ENCODE measurements at places on chromosomes 11 and 22. TPM values are rescaled to one million over a fixed set of nuclear protein-coding genes. Genes with fewer than 3 reads are reported as not detected.

P2RY2 gene
- total RNA-seq, result not detected

THY1 gene
- total RNA-seq, result 0.40 TPM

- no peaks in the 10 kb centered on the region for H3K4me1 ChIP-seq
- DNase-seq, result no peak
- H3K4me3 ChIP-seq, result no peak overlapping the region
- no peaks in the 10 kb centered on the region for H3K36me3 ChIP-seq
These were observed 741.7 kb downstream of the NELL1 start for GRCh38 chr11:21411104-21411503.

DNA sequence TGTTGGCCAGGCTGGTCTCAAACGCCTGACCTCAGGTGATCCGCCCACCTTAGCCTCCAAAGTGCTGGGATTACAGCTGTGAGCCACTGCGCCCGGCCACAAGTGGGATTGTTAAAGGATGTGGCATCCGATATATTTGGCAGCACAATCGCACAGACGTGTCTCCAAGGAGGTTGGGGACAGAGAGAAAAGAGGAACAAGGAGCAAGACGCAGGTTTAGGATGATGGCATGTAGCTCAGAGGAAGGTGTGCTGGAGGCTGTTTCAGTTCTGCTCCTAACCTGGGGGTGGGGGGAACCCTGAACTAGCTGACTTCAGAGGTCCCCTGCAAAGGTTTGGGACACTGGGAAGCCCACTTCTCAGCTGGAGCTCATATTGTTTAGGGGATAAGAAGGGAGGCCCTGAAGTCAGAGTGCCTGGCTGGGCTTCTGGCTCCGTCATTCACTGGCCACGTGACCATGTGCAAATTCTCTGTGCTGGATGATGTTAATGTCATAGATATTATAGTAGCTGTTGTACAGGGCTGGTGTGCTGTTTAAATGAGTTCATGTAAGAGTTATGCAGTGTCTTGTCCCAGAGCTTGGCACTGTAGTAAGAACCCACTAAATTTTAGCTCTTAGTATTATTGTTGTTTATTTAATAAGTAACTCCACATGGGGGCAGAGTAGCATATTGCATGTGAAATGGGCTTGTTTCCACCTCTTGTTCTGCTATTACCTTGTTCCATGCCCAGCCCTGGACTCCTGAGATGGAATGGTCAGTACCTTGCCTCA is 129.7 kb downstream of the ST3GAL4 start:
- H3K27me3 ChIP-seq, result peaks cover 3% of the 10 kb centered on the region
- H3K4me3 ChIP-seq, result no peak overlapping the region
- DNase-seq, result no peak
- no peak overlapping the region for H3K27ac ChIP-seq
- peaks cover 6% of the 10 kb centered on the region for H3K4me1 ChIP-seq

DNA sequence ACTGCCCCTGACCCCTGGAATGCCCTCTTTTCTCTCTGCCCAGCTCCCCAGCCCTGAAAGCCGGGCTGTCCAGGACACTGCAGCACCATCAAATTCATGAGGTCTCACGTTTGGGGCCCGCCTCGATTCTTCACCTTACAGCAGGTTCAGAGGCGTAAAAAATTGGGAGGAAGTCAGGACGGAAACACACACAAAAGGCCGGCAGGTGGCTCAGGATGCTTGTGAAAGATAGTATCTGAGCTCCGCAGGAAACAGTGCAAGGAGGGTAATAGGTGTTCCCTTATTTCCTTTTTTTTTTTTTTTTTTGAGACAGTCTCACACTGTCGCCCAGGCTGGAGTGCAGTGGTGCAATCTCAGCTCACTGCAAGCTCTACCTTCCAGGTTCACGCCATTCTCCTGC is 4.1 kb downstream of the RFPL2 start:
- DNase-seq, result peak; percentile 33
- H3K27me3 ChIP-seq, result peaks cover 23% of the 10 kb centered on the region
- peaks cover 15% of the 10 kb centered on the region for H3K4me1 ChIP-seq
- no peak overlapping the region for H3K4me3 ChIP-seq
- H3K27ac ChIP-seq, result no peak overlapping the region
- H3K36me3 ChIP-seq, result no peaks in the 10 kb centered on the region

GLYATL1 gene
- total RNA-seq, result not detected

DNA sequence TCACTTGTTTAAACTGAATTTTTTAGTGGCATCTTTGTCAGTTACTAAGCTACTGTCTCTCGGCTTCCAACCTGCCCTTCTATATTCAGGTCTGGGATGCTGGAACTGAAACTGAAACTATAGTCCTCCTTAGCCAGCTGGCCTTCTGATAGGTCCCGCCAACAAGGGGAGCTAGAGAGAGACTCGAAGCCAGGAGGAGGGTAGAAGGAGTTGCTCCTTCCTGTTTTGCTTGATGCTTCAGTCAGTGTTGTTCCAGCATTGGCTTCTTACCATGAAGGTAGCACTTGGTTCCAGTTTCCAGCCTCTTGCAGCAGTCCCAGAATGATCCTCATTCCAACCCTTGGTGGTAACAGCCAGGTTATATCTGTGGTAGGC is 32.9 kb upstream of the HORMAD2 start:
- no peak overlapping the region for H3K4me3 ChIP-seq
- H3K4me1 ChIP-seq, result peaks cover 8% of the 10 kb centered on the region
- H3K36me3 ChIP-seq, result no peaks in the 10 kb centered on the region
- peak; percentile 8 for DNase-seq

GRCh38 chr11:126619516-126619915 is 264.0 kb downstream of the ST3GAL4 start:
- no peak overlapping the region for H3K27ac ChIP-seq
- no peaks in the 10 kb centered on the region for H3K36me3 ChIP-seq
- H3K4me1 ChIP-seq, result no peaks in the 10 kb centered on the region
- H3K27me3 ChIP-seq, result peaks cover 13% of the 10 kb centered on the region
- H3K4me3 ChIP-seq, result no peak overlapping the region
- no peak for DNase-seq

TOMM22 gene
- 155 TPM for total RNA-seq

DNA sequence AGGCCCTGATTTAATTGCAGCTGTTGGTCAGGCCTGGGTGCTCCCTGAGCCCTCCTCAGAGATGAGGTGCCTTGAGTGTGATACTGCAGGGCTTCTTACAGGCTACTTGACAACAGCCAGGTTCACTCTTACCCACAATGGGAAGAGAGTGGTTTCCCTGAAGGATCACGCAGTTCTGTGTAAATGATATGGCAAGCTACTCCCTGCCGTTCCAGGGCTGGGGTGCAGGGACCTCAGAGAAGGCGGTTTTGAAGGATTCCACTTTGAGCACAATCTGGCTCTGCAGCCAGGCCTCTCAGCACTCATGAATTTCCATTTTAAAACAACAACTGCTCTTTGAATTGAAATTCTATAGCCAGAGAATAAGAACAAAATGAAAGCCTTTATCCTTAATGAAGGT is 92.9 kb downstream of the SLC17A6 start:
- no peak overlapping the region for H3K4me3 ChIP-seq
- peaks cover 7% of the 10 kb centered on the region for H3K4me1 ChIP-seq
- DNase-seq, result no peak
- H3K27ac ChIP-seq, result no peak overlapping the region

TMPRSS13 gene
- 4.7 TPM for total RNA-seq

UBQLN3 gene
- not detected for total RNA-seq

DNA sequence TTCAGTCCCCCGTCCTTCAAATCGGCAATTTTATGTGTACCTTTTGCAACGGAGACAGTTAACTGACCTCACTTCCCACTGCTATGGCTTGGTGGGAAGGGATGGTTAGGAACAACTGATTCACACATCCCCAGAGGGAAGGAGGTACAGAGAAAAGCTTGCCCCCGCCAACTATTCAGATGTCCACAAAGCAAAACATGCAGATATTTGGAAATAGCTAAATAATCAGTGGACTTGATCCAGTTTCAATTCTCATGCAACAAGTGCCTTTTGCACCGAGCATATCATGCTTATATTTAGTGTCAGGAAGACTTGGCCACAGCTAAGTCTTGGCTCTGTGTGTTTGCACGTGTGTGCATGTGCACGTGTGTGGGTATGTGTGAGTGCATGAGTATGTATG is 144.6 kb downstream of the SNX19 start:
- H3K27ac ChIP-seq, result no peak overlapping the region
- DNase-seq, result no peak

NPAS4 gene
- total RNA-seq, result 0.11 TPM

- peak; percentile 53 for DNase-seq
- H3K4me1 ChIP-seq, result peaks cover 14% of the 10 kb centered on the region
- H3K27ac ChIP-seq, result peak overlapping the region; percentile 72
These were observed 281.9 kb downstream of the CADM1 start for GRCh38 chr11:115222218-115222862.

- no peak overlapping the region for H3K4me3 ChIP-seq
- H3K27ac ChIP-seq, result no peak overlapping the region
- no peaks in the 10 kb centered on the region for H3K36me3 ChIP-seq
- H3K27me3 ChIP-seq, result no peaks in the 10 kb centered on the region
- peak; percentile 76 for DNase-seq
- H3K4me1 ChIP-seq, result no peaks in the 10 kb centered on the region
These were observed 191.0 kb downstream of the NAV2 start for GRCh38 chr11:19903620-19904069.

C11orf87 gene
- not detected for total RNA-seq

- no peaks in the 10 kb centered on the region for H3K4me1 ChIP-seq
- DNase-seq, result no peak
- no peak overlapping the region for H3K27ac ChIP-seq
- no peaks in the 10 kb centered on the region for H3K36me3 ChIP-seq
These were observed 21.9 kb downstream of the MMP13 start for GRCh38 chr11:102933627-102934026.

GRCh38 chr11:10385696-10386095 is 69.4 kb upstream of the AMPD3 start:
- peaks cover 27% of the 10 kb centered on the region for H3K27me3 ChIP-seq
- H3K4me1 ChIP-seq, result no peaks in the 10 kb centered on the region
- no peak overlapping the region for H3K27ac ChIP-seq
- no peak overlapping the region for H3K4me3 ChIP-seq

INSC gene
- 1.4 TPM for total RNA-seq

- no peaks in the 10 kb centered on the region for H3K36me3 ChIP-seq
- no peaks in the 10 kb centered on the region for H3K4me1 ChIP-seq
- no peaks in the 10 kb centered on the region for H3K27me3 ChIP-seq
- no peak overlapping the region for H3K27ac ChIP-seq
- H3K4me3 ChIP-seq, result no peak overlapping the region
- DNase-seq, result no peak
These were observed 136.3 kb downstream of the ARHGAP42 start for GRCh38 chr11:100823360-100823759.

DNA sequence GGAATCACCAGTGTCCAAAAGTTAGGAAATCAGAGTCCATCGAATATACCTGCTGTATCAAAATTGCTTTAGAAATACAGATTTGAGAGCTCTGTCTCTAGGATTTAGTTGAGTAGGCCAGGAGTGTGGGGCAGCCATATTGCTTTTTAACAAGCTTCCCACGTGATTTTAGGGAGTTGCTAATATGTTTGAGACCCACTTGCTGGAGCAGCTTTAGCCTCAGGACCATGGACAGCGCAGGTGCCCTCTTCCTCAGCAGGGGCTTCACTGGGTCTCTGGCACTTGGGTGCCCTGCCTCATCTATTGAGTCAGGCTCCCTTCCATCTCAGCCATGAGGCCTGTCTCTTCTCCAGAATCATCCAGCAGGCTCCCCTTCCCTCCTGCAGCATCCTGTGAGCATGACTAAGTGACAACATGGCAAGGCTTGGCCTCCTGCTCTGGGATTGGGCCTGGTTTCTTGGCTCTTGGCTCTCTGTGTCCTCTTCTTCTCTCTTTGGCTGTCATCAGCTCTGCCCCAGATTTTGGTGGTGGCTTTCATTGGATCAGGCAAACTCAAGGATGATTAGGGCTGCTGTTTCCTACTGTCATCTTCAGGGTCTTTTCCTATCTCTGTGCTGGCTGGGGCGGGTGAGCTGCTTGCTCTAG is 70.0 kb downstream of the SGSM1 start:
- H3K27ac ChIP-seq, result no peak overlapping the region
- H3K27me3 ChIP-seq, result peaks cover 1% of the 10 kb centered on the region
- H3K36me3 ChIP-seq, result no peaks in the 10 kb centered on the region
- no peak overlapping the region for H3K4me3 ChIP-seq
- peak; percentile 36 for DNase-seq

ASPHD2 gene
- total RNA-seq, result 12.0 TPM

Measured in activated CD8-positive, alpha-beta T cell treated with anti-CD3 and anti-CD28 coated beads for 36 hours (primary cell).